ENCODE measurements at places on chromosomes 16 and 17.

GRCh38 chr17:62650587-62650986, 23.1 kb downstream of the MRC2 start:
- no peak for DNase-seq

DNA sequence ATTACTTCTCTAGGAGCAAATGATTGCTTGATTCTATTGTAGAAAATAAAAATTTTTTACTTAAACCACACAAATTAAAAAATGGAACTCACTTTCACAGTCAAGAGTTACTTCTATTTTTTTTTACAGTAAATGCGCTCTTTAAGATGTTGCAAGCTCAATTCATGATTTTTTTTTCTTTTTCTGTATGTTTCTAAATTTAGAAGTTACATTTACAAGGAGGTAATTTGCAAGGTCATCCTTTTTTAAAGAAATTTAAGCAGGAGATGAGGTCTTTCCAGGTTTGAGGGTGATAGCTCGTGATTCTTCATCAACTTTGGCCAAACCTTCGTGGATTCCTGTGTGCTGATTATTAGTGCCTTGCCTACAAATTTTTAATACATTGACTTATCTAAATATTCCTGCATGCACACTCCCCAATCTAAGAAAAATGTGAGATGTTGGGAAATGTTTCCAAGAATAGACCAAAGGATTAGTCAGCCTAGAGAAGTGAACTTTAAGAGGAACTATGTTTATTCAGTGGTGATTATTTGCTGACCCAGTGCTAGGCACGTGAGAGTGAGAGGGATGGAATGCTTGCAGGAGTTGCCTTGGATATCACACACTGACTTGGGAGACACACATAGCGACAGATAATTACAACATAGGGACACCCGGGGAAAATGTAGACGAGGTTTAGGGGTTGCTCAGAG, 429.8 kb downstream of the MAF start:
- DNase-seq, result no peak

DNA sequence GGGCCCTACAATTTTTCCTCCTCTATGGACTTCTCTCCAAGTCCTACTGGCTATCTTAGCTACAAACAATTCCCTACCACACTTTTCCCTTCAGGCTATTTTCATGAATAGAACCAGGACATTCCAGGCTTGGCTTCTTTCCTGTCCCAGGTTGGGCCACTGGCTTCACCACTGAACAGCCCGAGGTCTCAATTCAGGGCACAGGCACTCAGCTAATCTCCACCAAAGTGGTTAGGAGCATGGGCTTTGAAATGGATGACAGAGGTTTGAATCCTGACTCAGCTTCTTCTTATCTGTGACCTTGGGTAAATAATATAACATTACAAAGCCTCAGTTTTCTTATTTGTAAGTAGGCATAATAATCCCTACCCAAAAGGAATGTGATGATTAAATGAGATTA, 50.9 kb upstream of the ZNF629 start:
- DNase-seq, result no peak

- no peak for DNase-seq
Observed at GRCh38 chr16:22198547-22199293, 7.4 kb upstream of the EEF2K start.

DNA sequence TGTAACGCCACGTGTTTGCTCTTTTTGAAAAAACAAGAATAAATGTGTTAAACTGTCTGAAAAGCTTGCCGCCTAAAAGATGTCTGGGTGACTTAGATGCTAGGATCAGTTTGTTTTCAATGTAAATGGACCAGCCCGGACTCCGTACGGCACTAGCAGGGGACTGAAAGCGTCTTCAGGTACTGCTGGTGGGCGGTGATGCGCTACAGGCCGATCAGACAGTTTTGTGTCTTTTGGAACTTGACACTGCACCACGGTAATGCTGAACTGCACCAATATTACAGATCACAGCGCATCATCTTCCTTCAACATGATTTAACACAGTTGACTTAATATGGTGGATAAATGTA, 727 bp upstream of the MBTPS1 start:
- DNase-seq, result peak; percentile 18

DNA sequence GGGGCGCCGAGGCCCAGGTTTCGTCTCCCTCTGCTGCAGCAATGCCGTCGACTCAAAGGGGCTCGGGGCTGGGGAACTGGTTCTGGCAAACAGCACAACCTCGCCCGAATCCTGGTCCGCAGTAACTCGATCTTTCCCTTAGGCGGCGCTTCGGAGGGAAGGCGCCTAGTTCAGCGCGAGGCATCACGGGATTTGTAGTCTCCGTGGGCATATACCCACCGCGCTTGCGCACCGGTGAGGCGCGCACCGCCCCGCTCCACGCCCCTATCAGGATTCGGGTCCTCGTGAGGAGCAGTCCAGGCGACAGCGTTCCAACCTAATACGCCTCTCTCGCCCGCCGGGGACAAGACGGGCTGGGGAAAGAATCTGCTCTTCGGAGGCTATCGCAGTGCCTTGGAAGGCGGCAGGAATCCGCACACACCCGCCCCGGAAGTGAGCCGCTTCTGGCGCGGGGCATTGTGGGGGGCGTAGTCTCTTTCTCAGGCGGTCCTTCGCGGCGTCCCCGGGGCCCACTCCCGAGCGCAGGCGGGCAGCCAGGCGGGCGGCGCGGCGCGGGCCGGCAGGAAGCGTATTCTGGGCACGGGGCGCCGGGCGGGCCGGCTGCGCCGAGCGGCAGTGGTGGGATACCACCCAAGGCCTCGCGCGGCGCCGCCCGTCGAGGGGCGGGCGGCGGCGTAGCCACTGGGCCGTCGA, at the start of gene THAP11:
THAP11 (plus strand) TSS at position 505 of the 693 bp plus-strand sequence. CDS start 235 bp downstream, outside the sequence.
- peak; percentile 84 for DNase-seq

- DNase-seq, result no peak
Observed at GRCh38 chr17:75617218-75617617, 16.0 kb upstream of the SMIM5 start.

DNA sequence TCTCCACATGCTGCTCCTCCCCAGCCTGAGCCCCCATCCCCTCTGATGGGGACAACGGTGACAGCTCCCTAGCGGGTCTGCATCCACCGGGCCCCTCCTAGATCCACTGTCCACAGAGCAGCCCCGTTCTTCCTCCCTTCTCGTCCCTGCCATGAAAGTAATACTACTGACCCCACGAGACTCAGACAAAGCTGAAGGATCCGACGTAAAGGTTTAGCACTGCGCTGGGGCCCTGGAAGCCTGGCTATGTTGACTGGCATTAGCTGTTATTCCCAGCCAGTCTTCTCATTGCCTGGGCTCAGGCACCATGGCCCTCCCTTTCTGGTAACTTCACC, 30.7 kb downstream of the VAC14 start:
- DNase-seq, result no peak

DNA sequence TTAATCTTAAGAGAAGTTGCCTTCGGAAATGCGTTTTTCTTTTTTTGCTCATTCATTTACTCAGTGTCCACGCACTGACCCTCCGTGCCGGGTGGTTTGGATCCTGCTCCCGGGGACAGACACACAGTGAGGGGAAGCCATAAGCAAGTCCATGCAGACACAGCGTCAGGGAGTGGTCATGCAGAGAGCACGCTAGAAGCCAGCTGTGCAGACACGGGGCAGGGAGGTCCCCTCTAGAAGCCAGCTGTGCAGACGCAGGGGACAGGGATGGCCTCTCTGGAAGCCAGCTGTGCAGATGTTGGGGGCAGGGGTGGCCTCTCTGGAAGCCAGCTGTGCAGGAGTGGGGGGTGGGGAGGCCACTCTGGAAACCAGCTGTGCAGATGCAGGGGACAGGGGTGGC, 4.8 kb downstream of the GAA start:
- DNase-seq, result no peak

- DNase-seq, result peak; percentile 25
Observed at GRCh38 chr17:44878627-44879221, 20.5 kb downstream of the EFTUD2 start.

Measured in stimulated activated CD4-positive, alpha-beta T cell treated with anti-CD3 and anti-CD28 coated beads, Interleukin-1b, Interleukin-23, amount 100 ng/mL, for 4 hours (primary cell).